Astrocyte (in vitro differentiated cells and primary cell): ENCODE measurements at places on chromosomes 6 and 20.
A peak's percentile ranks its signal among the peaks of the same experiment; 100 is the strongest.

DNA sequence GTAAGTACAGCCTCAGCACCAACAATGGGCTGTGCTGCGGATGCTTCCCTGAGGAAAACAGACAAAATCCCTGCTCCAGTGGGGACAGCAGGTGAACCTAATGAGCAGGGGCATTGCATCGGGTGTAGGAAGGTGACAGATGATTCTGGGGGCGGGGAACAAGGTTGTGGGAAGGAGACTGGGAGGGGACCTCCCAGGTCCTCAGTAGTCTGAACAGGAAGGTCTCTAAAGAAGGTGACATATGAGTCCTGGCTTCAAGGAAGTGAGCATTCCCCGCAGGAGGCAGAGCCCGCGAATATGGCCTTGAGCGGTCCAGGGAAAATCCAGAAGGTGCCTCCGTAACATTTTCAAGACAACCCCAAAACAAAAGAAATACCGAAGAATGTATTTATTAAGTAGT, 19.4 kb downstream of the ULBP1 start:
- DNase-seq, result no peak

DNA sequence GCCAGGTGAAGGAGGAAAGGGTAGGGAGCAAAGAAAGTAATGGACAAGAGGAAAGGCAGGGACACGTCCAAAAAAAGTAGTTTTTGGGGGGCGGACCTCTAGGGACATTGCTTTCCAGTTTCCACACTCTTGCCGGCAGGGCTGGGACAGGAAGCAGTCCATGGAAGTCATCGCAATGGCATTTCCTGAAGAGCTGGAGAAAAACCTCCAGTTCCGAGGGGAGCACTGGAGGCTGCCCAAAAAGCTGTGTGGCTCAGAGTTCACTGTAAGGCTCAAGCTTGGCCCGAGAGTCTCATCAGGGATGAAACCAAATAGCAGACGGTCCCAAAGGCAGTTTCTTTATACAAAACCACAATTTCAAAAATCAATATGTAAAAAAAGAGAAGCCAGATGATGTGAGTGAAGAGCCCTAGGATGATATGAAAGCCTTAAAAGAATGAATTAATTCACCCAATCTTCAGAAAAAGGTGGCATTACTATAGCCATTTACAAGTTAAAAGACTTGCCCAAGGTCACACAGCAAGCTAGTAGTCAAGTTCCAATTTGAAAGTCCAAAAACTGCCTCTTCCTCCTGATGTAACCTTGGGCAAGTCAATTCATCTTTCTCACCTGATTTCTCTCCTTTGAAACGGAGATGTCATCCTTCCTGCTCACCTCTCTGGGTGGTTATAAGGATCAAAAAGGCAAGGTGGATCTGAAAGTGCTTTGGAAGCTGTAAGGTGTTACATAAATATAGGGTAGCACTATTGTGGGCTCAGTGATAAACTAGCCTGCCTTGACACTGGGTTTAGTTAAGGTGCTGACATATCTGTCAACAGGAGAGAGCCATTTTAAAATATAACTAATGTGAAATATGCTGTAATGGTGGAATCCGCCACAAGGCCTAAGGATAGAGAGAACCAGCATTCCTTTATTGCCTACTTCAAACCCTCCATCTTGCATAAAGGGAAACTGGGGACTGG, 9.1 kb downstream of the BCL2L1 start:
- peak; percentile 87 for DNase-seq

- DNase-seq, result peak; percentile 91
Observed at GRCh38 chr20:53708129-53708968, 114.7 kb upstream of the ZNF217 start.

GRCh38 chr6:138648127-138648526, 125.4 kb upstream of the CCDC28A start:
- DNase-seq, result no peak

DNA sequence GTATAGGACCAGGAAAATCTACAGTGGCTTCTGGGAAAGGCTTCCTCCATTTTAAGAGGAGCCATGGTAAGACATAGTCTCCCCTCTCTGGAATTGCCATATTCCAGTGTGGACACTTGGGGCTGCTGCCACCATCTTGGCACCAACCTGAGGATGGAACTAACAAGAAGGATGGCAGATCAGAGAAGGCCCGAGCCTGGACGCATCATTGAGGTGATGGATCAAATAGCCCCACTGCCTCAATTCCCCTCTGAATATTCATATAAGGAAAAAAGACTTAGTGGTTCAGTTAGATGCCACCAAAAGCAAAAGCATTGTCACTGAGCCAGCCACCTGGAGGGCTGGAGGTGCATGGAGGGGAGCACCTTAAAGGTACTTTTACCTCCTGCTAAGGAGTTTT, 25.9 kb downstream of the PLAGL2 start:
- no peak for DNase-seq

DNA sequence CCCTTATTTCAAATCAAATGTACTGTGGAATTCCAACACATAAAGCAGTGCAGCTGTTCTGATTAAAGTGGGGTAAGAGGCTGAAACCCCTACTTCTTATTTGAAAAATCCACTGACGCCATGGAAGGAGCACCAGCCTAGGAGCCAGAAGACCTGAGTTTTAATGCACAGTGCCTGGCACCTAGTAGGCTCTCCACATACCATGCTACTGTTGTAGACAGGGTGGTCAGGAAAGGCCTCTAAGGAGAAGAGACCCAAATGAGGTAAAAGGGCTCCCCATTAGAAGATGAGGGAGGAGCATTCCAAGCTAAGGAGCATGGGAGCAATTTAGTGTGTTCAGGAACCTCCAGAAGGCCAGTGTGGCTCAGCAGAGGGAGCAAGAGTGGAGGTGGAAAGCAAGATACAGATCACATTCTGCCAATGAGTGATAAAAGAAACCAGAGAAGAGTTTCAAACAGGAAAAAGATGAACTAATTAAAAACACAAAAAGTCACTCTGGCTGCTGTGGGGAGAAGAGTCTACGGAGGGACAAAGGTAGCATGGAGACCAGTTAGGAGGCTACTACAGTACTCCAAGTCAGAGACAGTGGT, 11.8 kb upstream of the ZNF76 start:
- DNase-seq, result no peak

DNA sequence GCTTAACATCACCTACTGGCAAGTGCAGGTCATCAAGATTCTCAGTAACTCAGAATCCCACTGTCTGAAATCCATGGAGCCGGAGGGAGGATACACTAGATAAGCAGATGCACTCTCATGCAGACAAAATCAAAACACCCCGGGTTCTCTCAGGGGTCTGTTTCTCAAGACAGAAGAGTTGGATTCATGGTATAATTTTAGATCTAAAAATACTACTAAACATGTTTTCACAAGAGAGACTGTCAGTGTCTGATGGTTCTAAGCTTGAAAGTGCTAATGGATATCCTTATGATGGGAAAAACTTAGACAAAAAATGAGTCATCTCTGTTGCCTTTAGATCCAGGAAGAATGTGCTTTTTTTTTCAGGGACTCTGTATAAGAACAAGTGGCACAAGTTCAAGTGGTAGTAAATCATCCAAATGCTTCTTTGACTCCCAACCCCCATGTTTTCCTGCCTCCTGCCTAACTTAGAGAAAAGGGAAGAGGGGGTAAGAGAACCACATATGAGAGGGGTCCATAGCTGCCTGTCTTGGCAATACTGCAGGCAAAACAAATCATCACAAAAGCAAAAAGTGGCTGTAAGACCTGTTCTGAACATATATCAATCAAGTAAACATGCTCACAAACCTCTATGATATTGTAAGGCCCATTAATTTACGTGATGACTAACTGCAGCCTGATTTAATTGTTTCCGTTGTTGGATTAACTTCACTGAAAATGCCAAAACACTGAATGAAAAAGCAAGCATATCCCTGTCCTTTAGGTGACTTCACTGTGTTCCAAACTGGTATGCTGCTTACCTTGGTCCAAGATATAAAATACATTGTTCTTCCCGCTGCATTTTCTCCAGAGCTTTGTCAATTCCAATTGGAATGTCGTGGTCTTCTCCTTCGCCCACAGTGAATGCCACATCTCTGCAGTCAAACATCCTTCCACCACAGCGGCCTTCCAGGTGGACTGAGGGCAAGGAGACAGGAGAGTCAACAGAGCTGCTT, 84.0 kb upstream of the TULP1 start:
- peak; percentile 95 for DNase-seq

DNA sequence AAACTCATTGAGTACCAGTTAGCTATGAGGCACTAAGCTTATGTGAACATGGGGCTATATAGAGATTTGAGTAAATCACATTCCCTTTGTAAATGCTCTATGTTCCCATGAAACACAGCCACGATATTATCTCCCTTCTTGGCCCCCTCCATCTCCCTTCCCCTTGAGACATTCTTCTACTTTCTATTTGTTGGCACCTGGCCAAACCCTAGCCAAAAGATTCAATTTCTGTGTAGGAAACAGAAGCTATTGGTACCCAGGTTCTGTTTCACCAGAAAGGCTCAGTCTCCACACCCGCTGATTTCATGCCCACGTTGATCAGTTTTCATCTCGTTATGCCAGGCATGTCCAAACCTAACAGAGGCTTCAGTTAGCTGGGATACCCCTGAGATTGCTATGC, 145.5 kb upstream of the LAMP5 start:
- no peak for DNase-seq

DNA sequence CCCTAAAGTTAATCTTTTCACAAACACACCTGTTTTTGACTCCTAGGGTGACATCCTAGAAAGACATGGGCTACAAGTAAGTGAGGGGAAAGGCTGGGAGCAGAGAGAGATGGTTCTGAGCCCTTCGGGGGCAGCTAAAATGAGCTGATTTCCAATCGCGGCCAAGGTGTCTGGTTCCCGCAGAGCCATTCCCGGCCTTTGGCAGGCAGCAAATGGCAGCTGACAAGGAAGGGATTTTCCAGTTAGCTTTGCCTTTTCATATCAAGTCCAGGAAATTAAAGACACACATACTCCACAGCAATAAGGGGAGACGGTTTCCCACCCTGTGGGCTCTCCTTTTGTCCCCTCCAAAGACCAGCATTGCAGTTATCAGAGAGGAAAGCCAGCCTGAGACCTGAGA, 228.5 kb downstream of the ZMYND8 start:
- no peak for DNase-seq

DNA sequence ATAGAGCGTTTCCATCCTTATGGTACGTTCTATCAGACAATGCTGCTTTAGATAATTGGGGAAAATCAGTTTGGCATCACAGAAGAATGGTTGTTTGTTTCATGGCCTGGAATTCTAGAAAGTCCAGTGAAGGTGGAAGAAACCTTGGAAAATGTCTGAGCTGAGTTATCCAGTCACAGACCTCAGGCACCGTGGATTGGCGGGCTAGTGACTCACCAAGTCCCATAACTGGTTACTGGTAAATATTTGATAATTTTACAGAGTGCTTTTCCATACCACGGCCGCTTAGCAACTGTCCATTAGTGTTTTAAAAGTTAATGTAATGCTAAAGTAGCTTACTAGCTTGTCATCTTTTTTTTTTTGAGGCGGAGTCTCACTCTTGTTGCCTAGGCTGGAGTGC, 99.4 kb downstream of the SLC35B3 start:
- DNase-seq, result no peak

DNA sequence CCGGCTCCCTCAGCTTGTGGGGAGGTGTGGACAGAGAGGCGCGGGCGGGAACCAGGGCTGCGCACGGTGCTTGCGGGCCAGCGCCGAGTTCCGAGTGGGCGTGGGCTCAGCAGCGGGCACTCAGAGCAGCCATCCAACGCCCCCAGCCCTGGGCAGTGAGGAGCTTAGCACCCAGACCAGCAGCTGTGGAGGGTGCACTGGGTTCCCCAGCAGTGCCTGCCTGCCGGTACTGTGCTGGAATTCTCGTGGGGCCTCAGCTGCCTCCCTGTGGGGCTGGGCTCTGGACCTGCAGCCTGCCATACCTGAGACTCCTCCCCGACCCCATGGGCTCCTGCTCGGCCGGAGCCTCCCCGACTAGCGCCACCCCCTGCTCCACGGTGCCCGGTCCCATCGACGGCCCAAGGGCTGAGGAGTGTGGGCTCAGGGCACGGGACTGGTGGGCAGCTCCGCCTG, 92.7 kb downstream of the MANEA start:
- DNase-seq, result no peak

GRCh38 chr6:50742161-50742560, 28.8 kb downstream of the TFAP2D start:
- no peak for DNase-seq
